Stimulated activated CD4-positive, alpha-beta T cell treated with anti-CD3 and anti-CD28 coated beads, Interleukin-1b, Interleukin-23, amount 100 ng/mL, for 24 hours (primary cell): ENCODE measurements at places on chromosomes 1 and 21.

DNA sequence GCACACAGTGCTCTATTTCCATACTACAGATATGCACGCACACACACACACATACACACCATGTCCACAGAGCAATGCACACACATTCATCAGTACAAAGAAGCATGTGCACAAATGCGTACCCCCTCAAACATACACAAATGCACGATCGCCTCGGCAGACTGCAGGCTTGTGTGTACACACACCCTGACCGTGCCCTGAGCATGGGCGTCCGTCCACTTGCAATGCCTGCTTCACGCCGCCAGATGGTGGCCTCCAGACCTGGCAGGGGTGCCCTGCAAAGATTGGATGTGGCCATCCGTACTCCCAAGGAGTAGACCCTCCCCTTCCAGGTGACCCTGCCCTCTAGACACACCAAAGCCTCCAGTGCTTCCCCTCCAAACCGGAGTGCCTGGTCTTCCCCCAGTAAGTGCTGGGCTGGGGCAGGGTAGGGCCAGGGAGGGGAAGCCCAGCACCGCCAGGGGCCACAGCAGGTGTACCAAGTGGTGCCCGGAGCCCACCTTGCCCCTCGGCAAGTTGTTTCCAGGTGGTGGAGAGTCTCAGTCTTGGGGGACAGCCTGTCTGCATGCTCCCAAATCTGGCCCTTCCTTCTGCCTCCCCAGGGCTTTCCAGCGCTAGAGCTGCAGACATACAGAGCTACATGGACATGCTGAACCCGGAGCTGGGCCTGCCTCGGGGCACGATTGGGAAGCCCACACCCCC lies 20.6 kb downstream of the ESPN start:
- no peak for DNase-seq

DNA sequence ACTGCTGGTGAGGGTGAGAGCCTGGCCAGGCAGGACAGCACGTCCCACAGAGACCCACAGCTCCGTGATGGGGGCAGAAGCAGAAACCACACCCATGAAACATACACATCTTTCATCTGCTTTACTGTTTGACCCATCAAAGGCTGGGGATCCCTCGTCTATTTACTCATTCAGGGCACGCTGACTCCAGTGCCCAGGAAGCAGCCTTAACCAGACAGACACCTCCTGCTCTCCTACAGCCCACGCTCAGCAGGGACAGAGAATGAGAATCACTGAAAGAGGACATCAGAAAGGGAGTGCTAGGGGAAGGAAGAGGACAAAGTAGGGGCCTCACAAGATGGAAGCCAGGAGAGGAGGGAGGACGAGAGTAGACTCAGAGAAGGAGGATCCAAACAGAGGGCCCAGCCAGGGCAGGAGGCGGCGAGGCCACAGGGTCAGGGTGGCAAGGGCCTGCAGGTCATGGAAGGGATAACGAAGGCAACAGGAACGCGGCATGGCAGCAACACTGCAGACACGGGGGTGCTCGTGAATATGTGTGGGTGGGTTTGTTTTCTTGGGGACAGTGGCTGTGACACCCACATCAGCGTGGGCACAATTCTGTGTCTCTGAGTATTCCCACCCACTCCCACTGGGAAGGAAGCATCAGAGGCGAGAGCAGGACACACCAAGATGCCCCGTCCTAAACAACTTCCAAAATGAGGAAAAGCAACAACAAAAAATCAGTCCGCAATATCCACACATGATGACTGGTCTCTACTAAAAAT lies 15.4 kb upstream of the NADK start:
- DNase-seq, result no peak

DNA sequence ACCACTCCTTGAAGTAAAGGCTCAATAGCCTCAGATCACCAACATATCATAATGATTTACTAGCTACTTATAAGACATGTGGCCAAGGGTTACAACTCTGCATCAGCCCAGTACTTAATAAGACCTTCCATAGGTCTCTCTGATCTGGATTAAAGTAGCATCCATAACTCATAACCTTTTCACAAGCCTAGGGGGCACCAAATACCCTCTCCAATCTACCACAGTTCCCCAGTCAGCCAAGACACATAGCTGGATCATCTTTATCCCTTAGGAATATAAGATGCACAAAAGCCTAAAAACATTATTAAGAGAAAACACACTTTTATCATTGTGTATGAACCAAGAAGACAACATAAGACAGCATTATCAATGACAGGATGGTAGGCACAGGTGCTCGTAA lies 22.1 kb downstream of the SSX2IP start:
- DNase-seq, result no peak

GRCh38 chr1:29754573-29755375 lies 518.5 kb downstream of the PTPRU start:
- DNase-seq, result no peak

DNA sequence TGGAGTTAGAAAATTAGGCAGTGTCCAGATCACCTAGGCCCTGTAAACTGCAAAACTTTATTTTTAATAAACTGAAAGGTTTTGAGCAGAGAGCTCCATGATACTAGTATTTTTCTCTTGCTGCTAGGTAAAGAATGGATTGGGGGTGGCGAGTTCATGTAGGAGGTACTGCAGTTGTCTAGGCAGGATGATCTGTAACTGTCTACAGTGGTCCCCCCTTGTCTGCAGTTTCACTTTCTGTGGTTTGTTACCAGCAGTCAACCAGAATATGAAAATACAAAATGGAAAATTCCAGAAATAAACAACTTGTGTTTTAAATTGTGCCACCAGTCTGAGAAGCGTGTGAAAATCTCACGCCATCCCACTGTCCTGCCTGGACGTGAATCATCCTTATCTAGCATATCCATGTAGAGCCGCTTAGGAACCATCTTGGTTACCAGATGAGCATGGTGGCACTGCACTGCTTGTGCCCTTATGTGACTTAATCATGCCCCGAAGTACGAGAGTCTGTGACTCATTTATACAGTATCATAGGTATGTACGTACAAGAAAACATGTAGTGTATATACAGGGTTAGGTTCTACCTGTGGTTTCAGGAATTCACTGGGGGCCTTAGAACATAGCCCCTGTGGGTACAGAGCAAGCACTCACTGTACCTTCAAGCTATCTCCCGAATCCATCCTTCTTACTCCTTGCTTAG lies 94.2 kb downstream of the AHCTF1 start:
- DNase-seq, result no peak

DNA sequence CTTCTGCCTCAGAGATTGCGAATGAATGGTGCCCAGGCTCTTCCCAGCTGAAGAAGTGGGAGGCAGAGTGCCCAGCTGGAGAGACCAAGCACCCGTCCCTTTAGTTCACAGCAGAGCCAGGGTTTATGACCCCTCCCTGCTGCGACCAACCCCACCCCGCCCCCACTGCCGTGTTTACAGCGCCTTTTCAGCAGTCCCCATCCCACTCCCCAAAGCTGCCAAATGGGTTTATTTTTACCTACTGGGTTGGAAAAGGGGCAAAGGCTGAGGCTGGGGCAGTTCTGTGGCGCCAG lies 23.6 kb downstream of the DYRK3 start:
- DNase-seq, result no peak

DNA sequence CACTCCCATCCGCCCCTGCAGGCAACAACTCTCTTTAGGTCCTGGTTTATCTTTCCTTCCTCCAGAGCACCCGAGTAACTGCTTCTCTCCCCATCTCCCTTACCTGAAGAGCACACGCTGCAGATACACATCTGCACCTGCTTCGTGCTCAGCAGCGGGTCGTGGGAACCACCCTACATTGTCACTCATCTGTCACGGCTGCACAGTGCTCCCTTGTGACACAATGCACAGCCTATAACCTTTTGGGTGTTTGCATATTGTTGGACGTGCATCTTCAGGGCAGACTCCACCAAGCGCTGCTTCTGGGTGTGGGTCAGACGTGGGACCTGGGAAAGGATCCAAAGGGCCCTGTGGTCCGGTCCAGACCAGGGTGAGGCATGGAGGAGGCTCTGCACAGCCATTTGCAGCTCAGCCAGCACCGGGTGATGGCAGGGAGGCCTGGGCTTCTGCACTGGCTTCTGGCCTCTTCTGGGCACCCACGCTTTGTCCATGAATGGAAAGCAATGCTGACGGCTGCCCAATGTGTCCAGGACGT lies 42.5 kb downstream of the WDR4 start:
- DNase-seq, result no peak

GRCh38 chr1:116075990-116076389 lies 35.2 kb upstream of the MAB21L3 start:
- no peak for DNase-seq

GRCh38 chr1:20574686-20575540 lies 14.0 kb upstream of the CDA start:
- DNase-seq, result peak; percentile 48

GRCh38 chr1:235511470-235512240 lies 7.4 kb upstream of the B3GALNT2 start:
- no peak for DNase-seq

DNA sequence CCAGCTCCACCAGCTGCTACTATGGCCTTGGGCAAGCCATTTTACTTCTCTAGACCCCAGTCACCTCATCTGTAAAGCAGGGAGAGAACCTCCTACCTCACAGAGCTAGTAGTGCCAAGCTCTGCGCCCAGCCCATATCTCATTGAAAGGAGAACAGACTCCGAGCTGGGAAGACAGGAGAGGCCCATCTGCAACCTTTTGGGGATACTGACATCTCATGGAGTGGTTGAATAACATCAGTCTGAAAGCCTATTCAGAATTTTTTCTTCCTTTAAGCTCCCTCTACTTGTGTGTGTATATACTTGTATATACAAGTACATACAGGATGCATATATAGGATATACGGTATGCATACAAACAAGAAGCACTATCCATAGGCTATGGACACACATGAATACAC lies 279.5 kb upstream of the POU3F1 start:
- DNase-seq, result no peak

- no peak for DNase-seq
Measured at GRCh38 chr1:164589961-164590507, 31.1 kb downstream of the PBX1 start.

- DNase-seq, result no peak
Measured at GRCh38 chr1:86259390-86259789, 102.8 kb upstream of the COL24A1 start.

- DNase-seq, result no peak
Measured at GRCh38 chr1:85202864-85203255, 2.0 kb upstream of the SYDE2 start.

- no peak for DNase-seq
Measured at GRCh38 chr1:102434421-102434820, 437.7 kb upstream of the OLFM3 start.

DNA sequence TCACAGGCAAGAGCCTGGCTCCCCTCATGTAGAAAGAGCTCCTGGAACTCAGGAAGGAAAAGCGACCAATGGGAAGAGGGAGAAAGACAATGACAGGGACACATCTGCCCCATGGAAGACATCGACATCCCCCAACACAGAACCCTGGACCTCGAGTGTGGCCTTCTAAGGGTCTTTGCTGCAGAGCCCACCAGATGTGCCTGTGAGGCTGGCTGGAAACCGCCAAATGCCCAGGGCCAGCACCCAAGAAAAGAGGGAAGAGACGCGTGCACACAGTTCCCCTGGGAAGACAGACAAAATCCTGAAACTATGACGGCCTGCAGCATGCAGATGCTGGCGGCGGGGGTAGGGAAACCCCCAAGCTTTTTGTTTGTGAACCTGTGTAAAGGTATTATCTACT lies 36.4 kb upstream of the ADARB1 start:
- no peak for DNase-seq

- peak; percentile 5 for DNase-seq
Measured at GRCh38 chr1:50332941-50333594, 90.2 kb downstream of the DMRTA2 start.

GRCh38 chr1:214991691-214992315 lies 90.7 kb upstream of the KCNK2 start:
- DNase-seq, result no peak

DNA sequence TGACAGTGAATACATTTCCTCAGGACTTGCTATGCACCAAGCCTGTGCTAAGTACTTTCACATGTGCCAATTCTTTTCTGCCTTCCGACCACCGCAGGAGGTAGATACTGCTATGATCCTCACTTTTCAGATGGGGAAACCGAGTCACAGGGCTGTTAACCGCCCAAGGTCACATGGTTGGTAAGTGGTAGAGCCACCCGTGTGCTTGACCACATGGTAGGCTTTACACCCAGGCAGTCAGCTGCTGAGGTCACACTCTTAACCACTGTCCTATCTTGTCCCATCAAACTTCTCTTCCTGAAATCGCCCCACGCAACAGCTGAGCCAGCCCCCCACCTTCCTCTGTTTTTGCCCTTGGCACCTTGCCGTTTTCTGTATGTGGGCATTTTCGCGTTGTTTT lies 31.0 kb upstream of the SDHB start:
- no peak for DNase-seq

DNA sequence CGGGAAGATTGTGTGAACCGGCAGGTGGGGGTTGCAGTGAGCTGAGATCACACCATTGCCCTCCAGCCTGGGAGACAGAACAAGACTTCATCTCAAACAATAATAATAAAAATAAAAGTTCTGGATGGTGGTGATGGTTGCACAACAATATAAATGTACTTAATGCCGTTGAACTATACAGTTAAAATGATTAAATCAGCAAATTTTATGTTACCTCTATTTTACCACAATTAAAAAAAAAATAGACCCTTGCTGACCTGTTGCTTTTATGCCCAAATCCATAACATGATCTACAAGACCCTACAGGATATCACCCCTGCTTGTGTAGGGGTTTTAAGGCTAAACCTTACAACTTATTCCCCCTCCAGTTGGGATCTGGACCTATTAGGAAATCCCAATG lies 11.8 kb upstream of the PDIK1L start:
- DNase-seq, result no peak

DNA sequence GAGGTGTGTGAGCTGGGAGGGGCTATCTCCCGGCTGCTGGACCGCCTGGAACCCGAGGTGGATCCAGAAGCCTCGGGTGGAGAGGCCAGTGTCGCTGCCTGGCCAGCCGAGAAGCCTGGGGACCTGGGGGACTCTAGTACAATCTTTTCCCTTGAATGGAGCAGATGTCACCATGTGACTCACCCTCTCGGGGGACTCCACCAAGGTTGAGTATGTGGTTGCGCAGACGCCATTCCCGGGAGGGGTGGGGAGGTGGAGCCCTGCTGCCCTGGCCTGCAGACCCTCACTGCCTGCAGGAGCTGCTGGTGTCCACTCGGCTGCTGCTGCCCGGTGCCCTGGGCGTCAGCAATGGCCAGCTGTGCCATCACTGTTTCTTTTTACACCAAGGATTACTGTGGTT lies 40.3 kb downstream of the TP73 start:
- DNase-seq, result no peak

DNA sequence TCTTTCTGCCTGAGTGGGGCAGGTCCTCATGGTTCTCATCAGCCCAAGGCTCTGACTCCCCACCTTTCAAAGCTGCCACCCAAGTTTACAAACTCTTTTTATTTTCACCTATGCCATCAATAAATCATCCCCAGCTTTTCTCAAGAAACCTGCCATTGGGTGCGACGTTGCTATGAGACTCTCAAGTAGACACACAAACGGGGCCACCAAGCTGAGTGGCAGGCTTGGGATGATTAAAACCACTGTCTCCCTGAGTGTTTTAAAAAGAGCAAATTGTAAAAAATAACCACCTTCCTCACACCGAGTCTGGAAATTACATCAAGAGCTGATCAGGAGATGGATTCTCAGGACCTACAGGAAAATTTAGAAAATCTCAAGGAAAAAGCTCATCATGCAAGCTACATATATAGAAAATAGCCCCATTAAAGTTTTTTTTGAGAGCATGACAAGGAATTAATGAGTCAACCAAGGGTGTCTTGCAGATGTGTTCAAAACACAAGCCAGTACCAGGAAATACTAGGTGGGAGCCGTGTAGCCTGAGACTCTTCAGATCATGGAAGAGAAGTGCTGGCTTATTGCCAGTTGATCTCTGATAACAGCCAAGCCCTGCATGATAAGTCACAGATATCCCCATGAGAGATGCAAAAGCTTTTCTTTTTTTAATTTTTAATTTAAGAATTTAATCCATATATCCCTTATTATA lies 158.4 kb upstream of the BACE2 start:
- no peak for DNase-seq

- DNase-seq, result no peak
Measured at GRCh38 chr21:42396799-42397745, 1.2 kb upstream of the TMPRSS3 start.
